ENCODE measurements at places on chromosomes 5 and 9. TPM values are rescaled to one million over a fixed set of nuclear protein-coding genes. Genes with fewer than 3 reads are reported as not detected.

- no peak for ATAC-seq
Measured at GRCh38 chr5:39578887-39579497, 154.2 kb upstream of the DAB2 start.

GRCh38 chr9:72574156-72574810, 52.9 kb downstream of the TMC1 start:
- no peak for ATAC-seq

DNA sequence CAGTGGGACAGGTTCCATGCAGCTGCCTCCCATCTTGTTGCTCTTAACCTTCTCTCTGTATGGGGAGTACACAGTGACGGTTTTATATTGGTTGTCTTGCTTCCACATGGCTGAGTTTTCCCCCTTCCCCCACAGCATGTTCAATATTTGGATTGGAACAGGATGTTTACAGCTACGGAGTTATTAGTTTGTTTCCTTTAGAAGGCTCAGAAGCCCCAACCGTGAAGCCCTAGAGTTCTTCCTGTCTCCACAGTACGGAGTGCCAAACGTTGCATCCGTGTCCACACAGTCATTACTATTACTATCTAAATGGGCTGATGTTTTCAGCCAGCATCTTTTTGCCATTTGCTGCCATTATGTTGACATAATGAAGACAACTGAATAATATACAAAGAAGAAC, 277.5 kb downstream of the MARCHF11 start:
- no peak for ATAC-seq

DNA sequence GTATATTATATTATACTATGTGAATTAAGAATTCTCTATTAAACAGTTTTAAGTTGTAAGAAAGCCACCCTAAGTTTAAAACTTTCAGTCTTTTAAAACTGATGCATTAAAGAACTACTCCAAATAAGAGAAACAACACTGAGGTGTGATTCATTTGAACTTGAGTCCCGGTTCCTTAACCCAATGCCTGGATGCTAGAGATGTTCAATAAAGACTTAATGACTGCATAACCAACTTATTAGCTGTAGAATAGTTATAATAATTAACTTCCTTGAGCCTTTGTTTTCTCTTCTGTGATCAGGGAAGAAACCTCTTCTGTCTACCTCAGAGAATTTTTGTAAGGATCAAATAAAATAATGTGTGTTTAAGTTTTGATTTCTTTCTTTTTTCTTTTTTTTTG, 45.3 kb upstream of the DENND4C start:
- no peak for ATAC-seq

- ATAC-seq = no peak
Measured at GRCh38 chr5:158309088-158309807, 450.3 kb upstream of the CLINT1 start.

DNA sequence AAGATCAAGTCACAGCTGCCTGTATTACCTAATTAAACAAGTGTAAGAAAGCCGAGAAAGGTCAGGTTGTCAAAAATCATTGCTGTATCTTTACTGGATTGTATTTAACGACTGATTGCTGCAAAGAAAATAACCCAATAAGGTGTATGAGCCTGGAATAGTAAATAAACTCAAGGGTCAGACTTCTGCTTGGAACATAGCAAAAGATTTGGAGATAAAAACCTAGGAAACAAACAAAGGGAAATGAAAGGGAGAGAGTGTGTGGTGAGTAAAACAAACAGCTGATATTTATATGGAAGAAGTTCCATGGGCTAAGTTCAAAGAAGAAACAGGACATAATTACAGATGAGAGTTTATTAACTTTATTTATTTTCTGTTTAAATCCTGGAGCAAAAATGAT, 354.0 kb downstream of the TLR4 start:
- ATAC-seq = no peak

DNA sequence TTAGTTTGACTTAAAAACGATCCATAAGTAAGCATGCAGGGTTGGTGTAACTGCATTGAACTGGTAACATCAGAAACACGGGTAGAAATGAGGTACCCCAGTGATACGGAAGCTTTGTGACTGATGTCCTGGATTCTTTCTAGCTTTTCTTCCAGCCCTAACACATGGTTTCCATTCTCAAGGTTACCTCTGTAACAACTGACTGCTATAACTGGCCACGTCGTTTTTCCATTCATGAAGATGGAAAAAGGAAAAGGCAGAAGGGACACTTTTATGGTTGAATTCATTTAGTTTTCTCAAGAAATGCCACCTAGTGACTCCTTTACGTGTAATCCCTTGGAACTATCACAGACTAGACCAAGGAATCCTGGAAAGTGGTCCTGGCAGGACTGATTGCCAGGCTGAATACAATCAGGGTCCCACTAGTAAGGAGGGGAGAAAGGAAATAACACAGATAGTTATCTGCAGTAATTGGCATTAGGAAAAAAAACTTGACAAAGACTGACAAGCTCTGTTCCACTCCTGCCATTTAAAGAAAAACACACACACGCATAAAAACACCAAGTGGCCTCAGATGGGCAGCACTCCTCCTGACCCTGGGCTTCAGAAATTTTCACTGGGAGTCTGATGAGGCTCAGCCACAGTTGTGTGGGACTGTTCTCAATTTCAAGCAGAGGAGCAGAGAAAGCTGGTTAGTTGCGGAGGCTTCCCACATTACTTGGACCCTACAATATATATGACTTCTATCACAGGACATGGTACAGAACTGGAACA, 77.5 kb upstream of the ZNF169 start:
- no peak for ATAC-seq

DNA sequence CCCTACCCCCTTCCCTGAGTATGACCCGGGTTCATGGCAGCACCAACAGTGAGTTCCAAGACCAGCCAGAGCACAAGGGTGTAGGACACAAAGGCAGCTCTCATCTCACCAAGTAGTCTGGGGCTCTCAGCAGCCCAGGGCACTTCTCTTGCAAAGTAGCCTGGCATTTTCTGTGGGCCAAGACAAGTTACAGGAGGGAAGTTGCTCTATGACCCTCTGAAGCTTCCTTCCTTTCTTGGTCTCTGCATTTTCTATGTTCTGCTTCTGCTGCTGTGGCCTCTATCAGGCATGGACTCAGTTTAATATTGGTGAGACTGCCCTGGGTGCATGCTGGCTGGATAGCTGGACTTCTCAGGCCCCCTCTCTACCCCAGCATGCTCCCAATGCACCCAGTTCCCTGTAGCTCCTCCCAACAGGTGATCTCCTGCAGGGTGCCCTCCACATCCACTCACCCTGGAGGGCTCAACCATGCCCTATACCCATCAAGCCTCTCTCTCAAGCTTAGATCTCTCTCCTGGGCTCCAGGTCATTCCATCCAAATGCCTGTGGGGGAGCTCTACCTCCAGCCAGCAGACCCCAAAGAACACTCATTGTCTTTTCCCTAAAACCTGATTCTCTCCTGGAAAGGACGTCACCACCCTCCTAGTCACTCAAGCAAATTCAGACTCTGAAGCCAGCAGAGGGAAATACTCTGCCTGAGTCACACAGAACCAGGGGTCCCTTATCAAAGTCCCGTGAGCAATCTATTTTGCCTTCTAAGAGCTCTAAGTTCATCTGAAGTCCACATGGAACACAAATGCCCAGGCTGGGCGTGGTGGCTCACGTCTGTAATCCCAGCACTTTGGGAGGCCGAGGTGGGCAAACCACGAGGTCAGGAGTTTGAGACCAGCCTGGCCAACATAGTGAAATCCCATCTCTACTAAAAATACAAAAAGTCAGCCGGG, 13.8 kb downstream of the TBC1D2 start:
- no peak for ATAC-seq

- ATAC-seq = no peak
Measured at GRCh38 chr9:77595426-77596095, 52.6 kb downstream of the GNA14 start.

DNA sequence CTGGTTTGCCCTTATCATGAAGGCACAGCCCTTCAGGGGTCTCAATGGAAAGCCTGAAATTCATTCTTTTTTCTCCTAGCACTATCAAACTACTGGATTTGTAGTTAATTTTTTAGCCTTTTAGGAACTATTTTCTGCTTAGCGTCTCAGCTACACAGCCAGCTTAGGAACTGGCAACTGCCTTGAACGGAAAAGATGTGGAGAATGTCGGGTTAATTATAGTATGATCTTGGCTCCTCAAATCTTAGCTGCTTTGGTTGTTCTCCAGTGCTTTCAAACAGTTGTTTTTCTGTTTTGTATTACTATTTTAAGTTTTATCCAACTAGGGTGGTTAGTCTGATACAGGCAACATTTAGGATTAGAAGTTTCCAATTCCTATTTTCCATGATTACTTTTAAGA, 44.1 kb downstream of the CCNH start:
- ATAC-seq = no peak

- ATAC-seq = no peak
Measured at GRCh38 chr5:134975843-134976242, 8.1 kb downstream of the CATSPER3 start.

DNA sequence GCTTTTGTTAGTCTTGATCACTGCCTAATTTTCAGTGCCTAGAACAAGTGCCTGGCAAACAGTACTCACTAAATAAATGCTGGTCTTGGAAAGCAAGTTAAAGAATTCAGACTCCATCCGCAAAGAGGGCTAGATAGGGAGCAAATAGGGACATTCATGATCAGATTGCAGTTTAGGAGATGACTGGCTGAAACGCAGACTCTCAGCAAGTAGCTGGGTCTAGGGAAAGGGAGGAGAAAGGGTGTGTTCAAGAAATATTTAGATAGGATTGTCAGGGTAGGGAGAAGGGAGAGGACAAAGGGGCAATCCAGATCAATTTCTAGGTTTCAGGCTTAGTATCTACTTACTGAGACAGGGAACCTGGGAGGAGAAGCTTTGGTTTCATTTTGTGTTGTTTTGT, 108.4 kb downstream of the ESM1 start:
- ATAC-seq = no peak

GRCh38 chr5:54895816-54896341, 89.5 kb downstream of the ESM1 start:
- ATAC-seq = peak; percentile 18

PAIP1 gene
- total RNA-seq = 28.3 TPM

MARCOL gene
- total RNA-seq = not detected

LCN9 gene
- total RNA-seq = not detected

WWC1 gene
- total RNA-seq = 1.9 TPM

ORM2 gene
- not detected for total RNA-seq

LSM11 gene
- total RNA-seq = 8.4 TPM

SYK gene
- 0.16 TPM for total RNA-seq

F2RL2 gene
- total RNA-seq = 1.1 TPM

GPX8 gene
- total RNA-seq = not detected

SPINK5 gene
- total RNA-seq = not detected

SEC16A gene
- total RNA-seq = 56.0 TPM

CBY3 gene
- total RNA-seq = not detected

OTP gene
- total RNA-seq = not detected

PCDHB10 gene
- not detected for total RNA-seq
